ENCODE measurements at places on chromosomes 6 and 20.
A peak's percentile ranks its signal among the peaks of the same experiment; 100 is the strongest.

DNA sequence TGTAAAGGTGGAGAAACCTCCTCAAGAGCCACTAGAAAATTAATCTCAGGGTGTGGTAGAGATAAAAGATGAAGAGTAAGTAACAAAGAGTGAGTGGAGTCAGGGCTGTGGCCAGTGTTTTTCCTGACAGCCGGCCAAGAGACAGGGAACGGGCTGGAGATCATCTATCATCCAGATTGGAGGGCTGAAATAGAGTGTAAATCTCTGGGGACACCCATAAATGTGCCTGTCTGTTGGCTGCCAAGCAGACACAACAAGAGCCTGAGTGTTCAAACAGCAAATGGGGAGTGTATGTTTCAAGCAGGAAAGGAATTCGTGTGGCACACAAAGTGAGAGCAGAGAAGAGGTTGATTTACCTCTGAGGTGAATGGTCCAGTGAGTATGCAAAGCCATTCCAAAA is 326.4 kb upstream of the KHDRBS2 start:
- H3K4me1 ChIP-seq: no peaks in the 10 kb centered on the region
- no peak overlapping the region for H3K27ac ChIP-seq
- no peaks in the 10 kb centered on the region for H3K36me3 ChIP-seq
- H3K4me3 ChIP-seq: no peak overlapping the region

- DNase-seq: peak; percentile 1
- no peaks in the 10 kb centered on the region for H3K36me3 ChIP-seq
- no peaks in the 10 kb centered on the region for H3K27me3 ChIP-seq
- H3K4me3 ChIP-seq: peak overlapping the region; percentile 31
These were observed 59.2 kb upstream of the ADGRB3 start for GRCh38 chr6:68575765-68576439.

DNA sequence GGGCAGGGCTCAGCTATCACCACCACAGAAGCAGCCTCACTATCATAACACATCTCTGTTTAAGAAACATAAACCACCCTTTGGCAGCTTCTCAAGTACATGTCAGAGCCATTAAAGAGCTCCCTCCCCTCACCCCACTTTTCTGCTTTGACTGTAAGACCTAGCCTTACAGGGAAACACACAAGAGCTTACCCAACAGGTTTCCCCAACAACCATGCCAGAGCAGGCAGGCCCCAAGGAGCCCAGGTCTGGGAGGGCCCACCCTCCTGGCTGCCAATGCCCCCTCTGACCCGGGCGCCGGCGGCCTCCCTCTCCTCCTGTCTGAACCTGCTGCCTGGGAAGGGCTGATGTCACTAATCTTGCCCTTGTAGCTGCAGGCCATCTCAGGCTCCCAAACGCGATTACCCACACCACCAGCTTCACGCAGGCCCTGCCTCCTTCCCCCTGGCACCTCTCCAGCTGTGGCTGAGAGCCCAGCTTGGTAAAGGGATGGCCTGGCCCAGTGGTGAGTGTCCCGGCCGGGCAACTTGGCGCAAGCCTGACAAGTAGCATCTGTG is 402.0 kb downstream of the MAFB start:
- H3K27ac ChIP-seq: peak overlapping the region; percentile 48
- no peak overlapping the region for H3K4me3 ChIP-seq
- no peaks in the 10 kb centered on the region for H3K36me3 ChIP-seq
- DNase-seq: peak; percentile 38
- H3K4me1 ChIP-seq: peaks cover 10% of the 10 kb centered on the region

DNA sequence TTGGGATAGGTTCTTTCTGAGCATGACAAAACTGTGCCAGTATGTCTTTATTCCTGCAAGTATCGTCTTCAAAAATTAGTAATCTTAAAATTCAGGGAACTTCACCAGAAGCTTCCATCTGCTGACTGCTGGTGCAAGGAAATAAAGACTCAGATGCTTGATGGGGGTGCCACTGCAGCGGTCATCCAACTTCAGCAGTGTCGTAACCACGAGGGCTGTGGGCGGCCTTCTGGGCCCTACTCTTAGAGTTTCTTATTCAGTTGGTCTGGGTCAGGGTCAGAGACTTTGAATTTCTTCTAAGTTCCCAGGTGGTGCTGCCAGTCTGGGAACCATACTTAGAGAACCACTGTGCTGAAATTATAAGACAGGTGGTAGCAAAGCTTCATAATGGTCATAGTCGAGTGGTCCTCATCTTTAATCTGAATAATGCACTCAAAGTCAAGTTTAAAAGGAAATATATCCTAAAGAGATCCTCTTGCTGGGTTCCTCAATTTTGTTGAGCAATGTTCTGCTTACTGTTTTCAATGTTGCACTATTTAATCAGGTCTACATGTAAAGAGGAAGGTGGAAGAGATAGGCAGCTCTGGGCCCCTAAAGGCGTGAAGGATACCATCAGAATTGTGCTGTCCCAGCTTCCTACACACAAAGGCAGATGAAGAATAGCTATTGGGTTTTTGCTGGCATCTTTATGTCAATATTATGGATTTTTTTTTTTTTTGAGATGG is 165.4 kb upstream of the GMDS start:
- H3K27ac ChIP-seq: no peak overlapping the region
- no peak for DNase-seq

DNA sequence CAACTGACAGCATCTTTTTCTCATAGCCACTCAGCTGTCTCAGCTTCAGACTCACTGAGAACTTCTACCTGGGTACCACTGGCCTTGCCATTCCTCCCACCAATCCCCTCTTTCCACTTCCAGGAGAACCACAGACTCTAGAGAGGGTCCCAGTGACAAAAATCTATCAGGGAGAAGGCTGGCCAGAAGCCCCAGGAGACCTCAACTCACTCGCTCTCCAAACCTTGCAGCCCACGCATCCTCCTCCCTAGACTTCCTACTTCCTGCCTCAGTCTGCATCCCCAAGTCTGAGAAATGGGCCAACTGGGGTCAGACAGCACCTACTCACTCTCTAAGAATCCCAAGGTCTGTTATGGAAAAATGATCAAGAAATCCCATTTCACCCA is 1.2 kb downstream of the TMEM239 start:
- H3K36me3 ChIP-seq: no peaks in the 10 kb centered on the region
- H3K4me1 ChIP-seq: no peaks in the 10 kb centered on the region
- H3K4me3 ChIP-seq: no peak overlapping the region
- no peaks in the 10 kb centered on the region for H3K27me3 ChIP-seq

DNA sequence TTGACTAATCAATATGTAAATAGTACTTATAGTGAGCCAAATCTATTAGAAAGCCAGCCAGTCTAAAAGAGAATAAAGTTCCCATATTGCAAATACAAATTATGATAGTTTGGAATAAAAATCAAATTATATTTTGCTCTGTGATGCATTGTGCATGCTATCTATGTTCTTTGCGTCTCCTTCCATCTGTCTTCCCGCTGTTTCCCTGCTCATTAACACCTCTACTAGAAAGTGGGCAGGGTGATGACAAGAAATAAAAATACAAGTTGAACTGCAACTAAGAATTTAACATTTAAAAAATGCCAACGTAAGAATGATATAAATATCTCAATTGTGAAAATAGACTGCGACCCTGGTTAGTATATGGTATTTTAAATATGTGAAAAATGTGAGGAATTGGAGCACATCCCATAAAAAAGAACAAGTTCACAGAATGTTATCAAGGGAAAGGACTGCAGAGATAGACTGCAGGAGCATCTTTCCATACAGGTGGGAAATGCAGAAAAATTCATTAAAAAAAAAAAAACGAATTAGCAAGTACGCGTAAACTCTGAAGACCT is 157.6 kb upstream of the PDE7B start:
- H3K4me1 ChIP-seq: no peaks in the 10 kb centered on the region
- H3K27ac ChIP-seq: no peak overlapping the region
- no peak for DNase-seq
- no peaks in the 10 kb centered on the region for H3K27me3 ChIP-seq
- no peaks in the 10 kb centered on the region for H3K36me3 ChIP-seq

DNA sequence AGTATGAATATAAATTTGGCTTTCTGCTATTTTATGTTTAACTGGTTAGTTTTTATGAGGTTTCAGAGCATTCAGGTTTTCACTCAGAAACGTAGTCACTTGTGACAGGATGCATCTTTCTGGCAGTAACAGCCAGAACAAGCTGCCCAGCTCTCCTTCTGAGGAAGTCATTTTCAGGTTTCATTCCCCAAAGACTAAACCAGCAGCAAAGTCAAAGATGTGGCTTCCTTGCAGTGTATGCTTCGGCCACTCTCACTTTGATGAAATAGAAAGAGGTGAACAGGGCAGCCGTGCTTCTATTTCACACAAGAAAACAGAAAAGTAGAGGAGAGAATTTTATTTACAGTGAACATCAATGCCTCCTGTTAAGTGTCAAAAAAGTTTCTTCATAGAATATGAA is 469.1 kb downstream of the BTBD3 start:
- H3K4me1 ChIP-seq: no peaks in the 10 kb centered on the region
- no peak overlapping the region for H3K4me3 ChIP-seq
- H3K27ac ChIP-seq: no peak overlapping the region
- no peaks in the 10 kb centered on the region for H3K36me3 ChIP-seq

- no peak for DNase-seq
- H3K36me3 ChIP-seq: no peaks in the 10 kb centered on the region
- H3K27me3 ChIP-seq: no peaks in the 10 kb centered on the region
- peaks cover 7% of the 10 kb centered on the region for H3K4me1 ChIP-seq
These were observed 96.7 kb downstream of the FYN start for GRCh38 chr6:111776236-111777221.

GRCh38 chr20:1491281-1491840 is at the start of gene SIRPB2:
TSS of gene SIRPB2 (minus strand) at chr20:1491420. CDS start at chr20:1491359, 61 bp downstream.
- DNase-seq: no peak
- no peaks in the 10 kb centered on the region for H3K27me3 ChIP-seq
- no peaks in the 10 kb centered on the region for H3K4me1 ChIP-seq
- peak within 1 kb of the TSS; percentile 56 for H3K4me3 ChIP-seq
- peak within 1 kb of the TSS; percentile 52 for H3K27ac ChIP-seq
- no peaks in the 10 kb centered on the region for H3K36me3 ChIP-seq

GRCh38 chr6:97586344-97586743 is 303.3 kb upstream of the MMS22L start:
- H3K4me3 ChIP-seq: no peak overlapping the region
- H3K27me3 ChIP-seq: no peaks in the 10 kb centered on the region
- H3K36me3 ChIP-seq: no peaks in the 10 kb centered on the region
- H3K27ac ChIP-seq: no peak overlapping the region

DNA sequence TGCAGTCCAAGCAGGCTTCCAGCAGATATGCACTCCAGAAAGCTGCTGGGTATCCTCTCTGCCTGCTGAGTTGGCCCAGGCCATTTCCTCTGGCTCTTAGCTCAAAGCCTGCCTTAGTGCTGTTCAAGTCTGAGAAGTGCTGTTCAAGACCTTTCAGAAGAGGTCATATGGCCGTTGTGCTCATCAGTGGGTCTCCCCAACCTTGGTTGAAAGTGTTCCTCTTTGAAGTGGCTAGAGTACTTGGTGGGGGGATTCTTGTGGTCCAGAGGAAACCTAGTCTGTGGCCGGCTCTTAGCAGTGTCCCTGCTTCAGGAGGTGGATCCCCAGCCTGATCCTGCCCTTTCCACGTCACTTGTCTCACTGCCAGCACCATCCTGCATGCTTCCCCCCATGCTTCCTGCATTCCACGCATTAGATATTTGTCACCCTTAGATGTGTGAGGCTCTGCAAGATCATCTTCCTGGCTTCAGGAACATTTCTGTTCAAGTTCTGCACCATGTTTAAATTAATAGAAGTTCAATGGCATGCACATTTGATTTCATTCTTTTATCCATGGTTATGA is 105.0 kb downstream of the FIG4 start:
- no peak for DNase-seq
- no peaks in the 10 kb centered on the region for H3K27me3 ChIP-seq
- peaks cover 3% of the 10 kb centered on the region for H3K36me3 ChIP-seq
- H3K27ac ChIP-seq: no peak overlapping the region
- peaks cover 9% of the 10 kb centered on the region for H3K4me1 ChIP-seq
- H3K4me3 ChIP-seq: no peak overlapping the region

GRCh38 chr20:38875175-38875993 is 50.8 kb upstream of the FAM83D start:
- no peaks in the 10 kb centered on the region for H3K4me1 ChIP-seq
- no peak for DNase-seq
- no peaks in the 10 kb centered on the region for H3K27me3 ChIP-seq
- no peak overlapping the region for H3K27ac ChIP-seq
- no peak overlapping the region for H3K4me3 ChIP-seq

DNA sequence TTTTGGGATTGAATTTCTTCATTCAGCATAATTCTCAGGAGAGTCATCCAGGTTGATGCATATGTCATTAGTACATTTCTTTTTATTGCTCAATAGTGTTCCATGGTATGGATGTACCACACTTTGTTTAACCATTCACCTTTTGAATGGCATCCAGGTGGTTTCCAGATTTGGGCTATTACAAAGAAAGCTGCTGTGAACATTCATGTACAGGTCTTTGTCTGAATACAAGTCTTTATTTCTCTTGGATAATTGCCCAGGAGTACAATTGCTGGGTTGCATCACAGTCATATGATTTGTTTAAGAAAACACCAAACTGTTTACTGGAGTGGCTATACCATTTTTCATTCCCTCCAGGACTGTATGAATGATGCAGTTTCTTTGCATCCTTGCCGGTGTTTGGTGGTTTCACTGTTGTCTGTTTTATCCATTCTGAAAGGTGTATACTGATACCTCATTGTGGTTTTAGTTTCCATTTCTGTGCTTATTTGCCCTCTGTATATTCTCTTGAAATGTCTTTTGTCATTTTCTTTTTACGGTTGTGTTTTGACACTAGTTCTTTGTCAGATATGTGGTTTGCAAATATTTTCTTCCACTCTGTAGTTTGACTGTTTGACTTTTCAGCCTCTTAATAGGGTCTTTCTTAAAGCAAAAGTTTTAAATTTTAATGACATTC is 8.8 kb downstream of the CDKAL1 start:
- H3K4me3 ChIP-seq: no peak overlapping the region
- no peaks in the 10 kb centered on the region for H3K27me3 ChIP-seq
- H3K4me1 ChIP-seq: no peaks in the 10 kb centered on the region
- peaks cover 11% of the 10 kb centered on the region for H3K36me3 ChIP-seq
- no peak overlapping the region for H3K27ac ChIP-seq

GRCh38 chr6:40472353-40472752 is 114.8 kb downstream of the LRFN2 start:
- H3K4me1 ChIP-seq: no peaks in the 10 kb centered on the region
- H3K36me3 ChIP-seq: no peaks in the 10 kb centered on the region
- DNase-seq: no peak
- H3K27me3 ChIP-seq: no peaks in the 10 kb centered on the region
- H3K27ac ChIP-seq: no peak overlapping the region

- peak overlapping the region; percentile 81 for H3K4me3 ChIP-seq
- no peaks in the 10 kb centered on the region for H3K36me3 ChIP-seq
- DNase-seq: no peak
- H3K27ac ChIP-seq: peak overlapping the region; percentile 96
These were observed 1.2 kb downstream of the IFNGR1 start for GRCh38 chr6:137217801-137218472.

GRCh38 chr20:39318911-39319310 is 356.8 kb downstream of the DHX35 start:
- no peaks in the 10 kb centered on the region for H3K36me3 ChIP-seq
- no peak overlapping the region for H3K4me3 ChIP-seq
- no peaks in the 10 kb centered on the region for H3K4me1 ChIP-seq
- DNase-seq: no peak
- H3K27me3 ChIP-seq: no peaks in the 10 kb centered on the region

DNA sequence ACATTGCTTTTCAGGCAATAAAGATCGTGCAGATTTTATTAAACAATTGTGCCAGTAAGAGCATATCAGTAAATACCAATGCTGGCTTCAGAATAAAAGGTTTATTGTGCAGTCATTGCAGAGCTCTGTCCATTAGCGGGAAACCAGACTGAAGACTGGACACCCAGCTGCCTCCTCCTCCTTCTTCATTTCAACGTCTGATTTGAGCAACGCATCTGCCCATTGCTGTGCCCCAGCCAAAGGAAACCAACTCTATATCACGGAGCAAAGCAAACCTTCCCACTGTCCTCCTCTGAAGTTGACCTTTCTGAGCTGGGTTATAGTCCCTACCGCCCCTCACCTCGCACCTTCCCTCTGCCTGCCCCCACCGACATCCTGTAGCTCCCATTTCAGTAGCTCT is 80.8 kb downstream of the SLC22A23 start:
- DNase-seq: no peak
- H3K36me3 ChIP-seq: no peaks in the 10 kb centered on the region
- H3K4me1 ChIP-seq: no peaks in the 10 kb centered on the region
- no peak overlapping the region for H3K27ac ChIP-seq
- no peaks in the 10 kb centered on the region for H3K27me3 ChIP-seq
- H3K4me3 ChIP-seq: no peak overlapping the region
